ENCODE measurements at places on chromosomes 5 and 9.

DNA sequence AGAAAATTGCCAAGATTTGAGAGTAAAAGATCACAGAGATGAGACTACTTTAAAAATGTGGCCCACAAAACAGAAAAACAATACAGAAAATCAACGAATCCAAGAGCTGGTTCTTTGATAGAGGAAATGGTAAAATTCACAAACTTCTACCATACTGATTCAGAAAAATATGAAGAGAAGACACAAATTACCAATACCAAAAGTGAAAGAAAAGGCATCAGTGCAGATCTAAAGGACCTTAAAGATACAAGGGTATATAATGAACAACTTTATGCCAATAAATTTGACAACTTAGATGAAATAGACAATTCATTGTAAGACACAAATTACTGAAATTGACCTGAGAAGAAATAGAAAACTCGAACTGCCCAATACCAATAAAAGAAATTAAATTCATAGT lies 24.4 kb upstream of the SLC1A1 start:
- H3K4me1 ChIP-seq: peaks cover 2% of the 10 kb centered on the region
- no peak overlapping the region for H3K27ac ChIP-seq
- H3K36me3 ChIP-seq: no peaks in the 10 kb centered on the region
- no peaks in the 10 kb centered on the region for H3K27me3 ChIP-seq

GRCh38 chr9:121672213-121672612 lies 20.8 kb downstream of the DAB2IP start:
- H3K4me3 ChIP-seq: no peak overlapping the region
- H3K27ac ChIP-seq: no peak overlapping the region

DNA sequence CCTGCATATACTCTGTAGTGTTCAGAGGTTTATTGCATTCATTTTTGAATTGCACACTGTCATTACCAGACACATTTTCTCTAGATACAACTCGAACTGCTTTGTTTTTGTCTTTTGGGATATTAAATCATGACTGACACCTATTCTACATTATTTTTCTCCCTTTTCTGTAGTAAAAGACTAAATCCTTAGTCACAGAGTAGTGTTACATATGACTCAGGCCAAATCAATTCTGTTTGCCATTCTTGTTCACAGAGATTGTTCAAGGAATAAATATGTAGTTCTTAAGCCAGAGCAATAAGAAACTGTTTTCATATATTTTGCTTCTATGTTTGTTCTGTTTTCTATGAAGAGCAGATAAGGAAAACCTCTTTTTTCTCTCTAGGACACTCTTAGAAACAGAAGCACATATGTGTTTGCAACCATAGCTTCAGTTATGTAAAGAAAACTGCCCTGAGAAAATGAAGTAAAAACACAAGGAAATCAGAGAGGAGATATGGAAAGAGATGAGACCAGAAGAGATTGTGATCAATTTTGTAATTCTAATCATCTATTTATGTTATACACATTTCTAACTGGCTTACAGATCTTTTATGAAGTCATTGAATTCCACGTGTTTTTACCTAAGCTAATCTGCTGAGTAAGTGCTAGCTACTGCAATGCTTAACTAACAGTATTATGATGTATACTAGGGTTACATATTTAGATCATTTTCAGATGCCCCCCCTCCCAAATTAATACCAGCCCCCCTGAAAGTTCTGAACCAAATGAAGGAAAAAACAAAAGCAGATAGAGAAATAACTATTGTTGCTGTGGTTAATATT lies 1995.6 kb upstream of the CDH6 start:
- H3K4me3 ChIP-seq: no peak overlapping the region
- no peak for DNase-seq
- no peaks in the 10 kb centered on the region for H3K36me3 ChIP-seq
- H3K4me1 ChIP-seq: no peaks in the 10 kb centered on the region
- no peaks in the 10 kb centered on the region for H3K27me3 ChIP-seq

DNA sequence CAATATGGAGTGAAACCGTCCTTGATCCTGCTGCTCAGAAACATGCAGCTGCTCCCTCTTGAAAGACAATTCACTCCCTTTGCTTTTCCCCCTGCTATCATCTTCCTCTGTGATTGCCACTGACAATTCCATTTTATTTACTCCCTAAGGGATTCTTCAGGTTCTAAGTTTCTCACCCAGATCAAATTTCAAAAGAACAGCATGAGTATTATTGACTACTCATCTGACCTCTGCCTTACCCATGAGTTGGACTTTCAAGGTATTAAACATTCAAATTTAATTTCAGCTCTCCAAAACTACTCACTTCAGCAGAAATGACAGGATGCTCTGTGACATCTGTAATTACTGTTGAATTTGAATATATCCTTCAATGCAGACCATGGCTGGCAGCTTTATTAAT lies 236.5 kb upstream of the HAPLN1 start:
- DNase-seq: no peak
- peaks cover 56% of the 10 kb centered on the region for H3K4me1 ChIP-seq
- H3K27me3 ChIP-seq: peaks cover 5% of the 10 kb centered on the region
- H3K36me3 ChIP-seq: no peaks in the 10 kb centered on the region

DNA sequence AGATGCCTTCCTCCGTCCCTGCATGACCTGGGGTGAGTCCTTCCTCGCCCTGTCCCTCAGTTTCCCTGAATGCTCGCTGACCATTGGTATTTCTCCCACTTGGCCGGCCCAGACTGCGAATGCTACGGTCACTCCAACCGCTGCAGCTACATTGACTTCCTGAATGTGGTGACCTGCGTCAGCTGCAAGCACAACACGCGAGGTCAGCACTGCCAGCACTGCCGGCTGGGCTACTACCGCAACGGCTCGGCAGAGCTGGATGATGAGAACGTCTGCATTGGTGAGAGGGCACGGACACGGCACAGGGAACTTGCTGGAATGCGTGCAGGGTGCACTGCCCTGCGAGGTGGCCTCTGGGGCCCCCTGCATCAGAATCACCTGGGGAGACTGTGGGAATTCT lies 77.1 kb downstream of the NTNG2 start:
- no peak overlapping the region for H3K4me3 ChIP-seq
- DNase-seq: no peak
- H3K4me1 ChIP-seq: peaks cover 5% of the 10 kb centered on the region
- peak overlapping the region; percentile 22 for H3K27ac ChIP-seq
- no peaks in the 10 kb centered on the region for H3K36me3 ChIP-seq

DNA sequence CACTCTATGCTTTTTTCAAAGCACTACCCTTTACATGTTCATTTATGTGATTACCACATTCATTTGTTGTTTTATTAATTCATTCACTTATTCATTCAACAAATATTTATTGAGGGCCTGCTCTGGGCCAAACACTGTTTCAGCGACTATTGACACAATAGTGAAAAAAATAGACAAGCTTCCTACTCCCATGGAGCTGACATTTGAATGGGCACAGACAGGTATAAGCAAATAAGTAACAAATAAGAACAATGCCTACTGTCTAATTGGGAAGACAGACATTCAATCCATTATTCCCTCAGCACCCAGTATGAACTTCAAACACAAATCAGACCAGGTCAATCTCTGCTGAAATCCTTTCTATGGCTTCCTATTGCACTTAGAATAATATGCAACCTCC lies 156.9 kb upstream of the NR3C1 start:
- no peak overlapping the region for H3K4me3 ChIP-seq
- no peak overlapping the region for H3K27ac ChIP-seq
- peaks cover 4% of the 10 kb centered on the region for H3K4me1 ChIP-seq
- DNase-seq: no peak
- H3K36me3 ChIP-seq: no peaks in the 10 kb centered on the region

DNA sequence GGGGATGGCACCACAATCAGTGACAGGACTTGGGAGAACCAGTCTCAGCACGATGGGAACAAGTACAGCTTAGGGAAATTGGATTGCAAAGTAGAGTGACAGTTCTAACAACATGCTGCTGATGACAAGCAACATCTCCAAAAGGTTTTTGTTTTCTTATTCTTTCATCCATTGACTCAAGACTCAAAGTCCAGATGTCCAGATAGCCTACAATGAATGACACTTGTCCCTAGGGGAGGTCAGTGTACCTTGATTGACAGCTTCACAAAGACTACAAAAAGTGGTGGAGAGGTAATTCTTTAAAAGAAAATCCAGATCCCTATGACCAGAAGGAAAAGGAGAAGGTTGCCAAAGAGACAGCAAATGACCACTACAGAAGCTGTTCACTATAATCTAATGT lies 323.9 kb downstream of the TMEM232 start:
- peaks cover 5% of the 10 kb centered on the region for H3K27me3 ChIP-seq
- DNase-seq: no peak
- H3K4me3 ChIP-seq: no peak overlapping the region

GRCh38 chr5:33276628-33276950 lies 164.2 kb upstream of the TARS1 start:
- H3K4me1 ChIP-seq: no peaks in the 10 kb centered on the region
- no peak overlapping the region for H3K27ac ChIP-seq
- H3K36me3 ChIP-seq: no peaks in the 10 kb centered on the region
- DNase-seq: no peak
- H3K27me3 ChIP-seq: peaks cover 2% of the 10 kb centered on the region

DNA sequence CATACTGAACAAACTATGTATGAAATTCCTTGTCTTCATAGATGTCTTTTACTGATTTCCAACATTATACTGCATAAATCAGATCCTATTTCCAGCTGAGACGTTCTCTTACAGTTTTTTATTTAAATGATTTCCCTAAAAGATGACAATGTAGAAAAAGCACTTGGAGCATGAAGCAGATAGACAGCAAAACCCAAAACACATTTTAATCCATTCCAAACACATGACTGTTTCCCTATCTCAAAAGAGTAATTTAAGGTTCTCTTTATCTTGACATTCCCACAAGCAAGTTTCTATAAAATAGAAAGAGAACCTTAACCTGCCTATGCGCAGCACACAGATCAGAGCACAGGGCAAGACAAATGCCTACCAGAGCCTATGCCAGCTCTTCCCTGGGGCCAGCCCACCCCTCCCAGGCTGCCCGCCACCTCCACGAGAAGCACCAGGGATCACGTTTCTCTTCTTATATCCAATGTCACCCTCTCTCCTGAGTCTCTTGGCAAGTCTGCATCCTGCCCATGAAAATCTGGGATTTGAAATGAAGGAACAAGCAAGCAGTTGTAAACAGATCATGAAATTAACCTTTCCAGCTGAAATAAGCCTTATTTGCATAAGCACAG lies 52.4 kb downstream of the RETREG1 start:
- H3K4me1 ChIP-seq: no peaks in the 10 kb centered on the region
- H3K27me3 ChIP-seq: no peaks in the 10 kb centered on the region

DNA sequence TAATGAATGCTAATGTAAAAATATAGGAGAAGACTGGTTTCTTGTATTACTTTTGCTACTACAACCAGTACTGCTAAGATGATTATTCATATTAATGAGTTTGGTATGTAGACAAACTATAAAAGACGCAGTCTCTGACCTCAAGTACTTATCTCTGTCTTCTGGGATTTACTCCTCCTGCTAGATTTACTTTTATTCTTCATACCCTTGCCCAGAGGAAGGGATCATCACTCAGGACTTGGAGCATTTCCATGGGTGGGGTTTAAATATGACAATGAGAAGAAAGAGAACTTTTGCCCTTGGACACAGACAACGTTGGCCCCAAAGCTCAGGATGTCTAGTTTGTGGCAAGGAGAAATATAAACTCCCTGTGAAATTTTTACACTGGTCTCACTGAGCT lies 126.1 kb downstream of the BNC2 start:
- no peaks in the 10 kb centered on the region for H3K36me3 ChIP-seq
- no peaks in the 10 kb centered on the region for H3K27me3 ChIP-seq
- DNase-seq: no peak
- H3K4me3 ChIP-seq: no peak overlapping the region
- H3K27ac ChIP-seq: no peak overlapping the region

DNA sequence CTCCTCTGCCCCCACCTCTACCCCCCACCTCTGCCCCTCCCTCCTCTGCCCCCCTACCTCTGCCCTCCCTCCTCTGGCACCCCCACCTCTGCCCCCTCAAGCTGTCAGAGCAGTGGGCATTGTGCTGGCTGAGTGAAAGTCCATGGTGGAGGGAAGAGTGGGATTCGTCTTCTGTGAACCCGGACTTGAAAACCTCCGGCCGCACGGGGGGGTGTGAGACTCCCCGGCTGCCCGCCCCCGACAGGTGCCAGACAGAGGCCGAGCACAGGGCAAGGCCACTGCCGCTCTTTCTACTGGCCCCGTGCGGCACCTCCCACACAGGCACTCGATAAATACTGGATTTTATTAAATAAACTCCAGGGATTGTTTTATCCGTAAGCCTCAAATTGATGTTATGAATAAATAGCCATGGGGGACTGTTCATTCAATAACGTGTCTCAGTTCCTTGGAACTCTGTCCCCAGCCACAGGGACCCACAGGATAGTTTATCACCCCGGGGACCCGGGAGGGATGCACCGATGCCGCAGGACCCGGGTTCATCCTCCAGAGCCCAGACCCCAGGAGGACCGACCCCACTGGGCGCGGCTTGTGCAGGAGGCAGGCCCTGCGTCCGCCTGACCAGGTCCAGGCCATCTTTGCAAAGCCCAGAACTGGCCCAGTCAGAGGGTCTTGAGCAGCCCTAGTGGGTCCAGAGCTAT lies 2.6 kb upstream of the QRFP start:
- peaks cover 2% of the 10 kb centered on the region for H3K4me1 ChIP-seq
- no peak overlapping the region for H3K4me3 ChIP-seq
- H3K36me3 ChIP-seq: no peaks in the 10 kb centered on the region

- peak overlapping the region; percentile 29 for H3K27ac ChIP-seq
- H3K36me3 ChIP-seq: no peaks in the 10 kb centered on the region
- H3K4me1 ChIP-seq: peaks cover 27% of the 10 kb centered on the region
- H3K4me3 ChIP-seq: peak overlapping the region; percentile 39
Observed at GRCh38 chr5:66717455-66718373, 121.5 kb downstream of the MAST4 start.

DNA sequence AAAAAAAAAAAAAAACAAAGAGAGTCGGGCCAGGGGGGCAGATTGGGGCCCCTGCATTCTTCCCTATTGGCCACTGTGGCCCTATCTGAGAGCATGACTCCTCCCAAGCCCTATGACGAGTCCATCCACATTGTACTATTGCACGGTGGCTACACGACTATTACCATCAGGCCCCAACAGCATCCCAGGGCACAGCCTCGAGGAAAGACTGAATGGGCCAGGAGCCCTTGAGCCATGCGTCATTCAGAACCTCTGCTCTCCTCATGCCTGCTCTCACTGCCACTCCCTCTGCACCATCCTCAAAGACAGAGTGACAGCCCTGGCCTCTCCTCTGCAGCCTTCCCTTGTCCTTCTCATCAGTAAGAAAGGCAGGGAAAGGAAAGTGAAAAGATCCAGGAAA lies 20.2 kb upstream of the ORM1 start:
- no peak overlapping the region for H3K4me3 ChIP-seq
- peaks cover 4% of the 10 kb centered on the region for H3K36me3 ChIP-seq
- H3K27ac ChIP-seq: no peak overlapping the region
- H3K4me1 ChIP-seq: peaks cover 5% of the 10 kb centered on the region

Measured in glutamatergic neuron (in vitro differentiated cells).